ENCODE measurements at places on chromosomes 12 and 14.

DNA sequence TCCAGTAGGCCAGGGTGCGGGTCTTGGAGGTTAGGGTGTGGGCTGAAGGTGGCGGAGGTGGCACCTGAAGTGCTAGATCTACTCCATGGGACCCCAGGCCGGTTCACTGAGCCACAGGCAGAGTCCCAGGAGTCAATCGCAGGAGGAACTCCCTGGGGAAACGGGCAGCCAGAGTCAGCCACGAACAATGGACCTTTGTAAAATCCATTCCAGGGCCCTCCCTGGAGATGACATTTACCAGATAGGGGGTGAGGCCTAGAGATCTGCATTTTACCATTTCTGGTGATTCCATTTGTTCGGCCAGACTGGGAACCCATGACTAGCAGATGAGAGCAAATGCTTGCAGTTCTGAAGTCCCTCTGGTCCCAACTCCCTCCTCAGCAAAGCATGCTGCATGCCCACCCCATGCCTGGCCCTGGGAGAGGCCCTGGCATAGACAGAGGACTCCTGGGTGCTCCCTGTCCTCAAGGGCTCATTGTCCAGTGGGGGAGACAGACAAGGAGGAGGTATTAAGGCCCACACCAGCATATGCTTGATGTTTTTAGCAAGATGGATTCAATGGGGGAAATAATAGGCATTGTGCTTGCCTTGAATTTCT lies 115.5 kb downstream of the EML1 start:
- DNase-seq: no peak

- DNase-seq: no peak
Measured at GRCh38 chr14:28653521-28653920, 113.1 kb upstream of the FOXG1 start.

GRCh38 chr14:49766839-49767238 lies 1.1 kb upstream of the KLHDC2 start:
- DNase-seq: no peak

- DNase-seq: no peak
Measured at GRCh38 chr12:59603754-59604153, 7.9 kb downstream of the SLC16A7 start.

DNA sequence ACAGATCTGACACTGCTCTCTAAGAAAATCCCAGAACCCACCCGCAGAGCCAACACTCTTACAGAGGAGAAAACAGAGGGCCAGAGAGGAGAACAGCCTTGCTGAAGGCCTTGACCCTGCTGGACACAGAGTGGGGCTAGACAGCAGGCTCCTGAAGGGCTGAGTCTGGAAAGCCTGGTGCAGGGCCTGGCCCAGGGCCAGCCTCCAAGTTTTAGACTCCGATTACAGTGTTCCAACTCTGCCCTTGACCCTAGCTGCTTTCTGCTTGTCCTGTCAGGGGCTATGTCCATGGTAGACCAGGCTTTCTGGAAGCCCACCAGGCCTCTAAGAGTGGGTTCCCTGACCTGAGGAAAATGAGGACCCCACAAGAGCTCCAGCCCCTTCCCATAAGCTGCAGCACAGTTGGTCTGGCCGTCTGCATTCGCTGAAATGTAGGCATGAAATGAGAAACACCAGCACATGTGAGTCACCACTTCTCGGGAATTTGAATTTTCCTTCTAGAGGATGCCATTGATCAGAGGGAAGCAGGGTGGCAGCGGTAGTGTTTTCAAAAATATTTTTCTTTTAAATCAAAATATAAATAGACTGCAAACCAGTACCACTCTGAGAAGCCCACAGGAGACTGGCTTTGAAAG lies 154.4 kb downstream of the CALM1 start:
- DNase-seq: no peak

DNA sequence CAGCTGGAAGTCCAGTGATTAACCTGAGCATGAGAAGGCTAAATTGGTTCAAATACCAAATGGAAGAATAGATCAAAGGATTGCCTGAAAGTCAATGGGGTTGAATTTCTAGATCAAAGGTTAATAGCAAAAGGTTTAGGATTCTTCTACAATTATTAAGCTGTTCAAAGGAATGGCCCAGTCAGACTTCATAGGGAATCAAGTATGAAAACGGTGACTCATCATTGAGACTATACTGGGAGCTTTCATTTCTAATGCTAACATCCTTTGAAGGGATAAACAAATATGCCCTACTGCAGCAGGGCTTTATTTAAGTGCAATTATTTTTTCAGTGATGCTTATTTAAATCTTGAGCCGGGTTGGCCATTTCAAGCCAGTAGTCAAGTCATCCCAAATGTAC lies 152.8 kb downstream of the RIMBP2 start:
- DNase-seq: peak; percentile 14

- DNase-seq: no peak
Measured at GRCh38 chr12:11105546-11105945, 13.4 kb upstream of the TAS2R43 start.

GRCh38 chr12:96587691-96588090 lies 98.3 kb downstream of the CFAP54 start:
- DNase-seq: no peak

DNA sequence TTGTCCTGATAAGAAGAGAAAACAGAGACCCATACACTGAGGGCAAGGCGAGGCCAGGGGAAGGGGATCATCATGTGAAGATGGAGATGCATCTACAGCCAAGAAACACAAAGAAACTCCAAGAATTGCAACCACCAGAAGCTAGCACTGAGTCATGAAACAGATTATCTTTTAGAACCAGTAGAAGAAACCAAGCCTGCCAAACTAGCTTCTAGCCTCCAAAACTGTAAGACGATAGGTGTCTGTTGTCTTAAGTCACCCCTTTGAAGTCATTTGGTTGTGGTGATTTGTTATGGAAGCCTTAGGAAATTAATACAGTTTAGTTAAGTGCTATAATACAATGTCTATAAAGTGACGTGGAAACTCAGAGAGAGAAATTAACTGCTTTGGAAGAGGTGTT lies 15.4 kb downstream of the KCNC2 start:
- no peak for DNase-seq

DNA sequence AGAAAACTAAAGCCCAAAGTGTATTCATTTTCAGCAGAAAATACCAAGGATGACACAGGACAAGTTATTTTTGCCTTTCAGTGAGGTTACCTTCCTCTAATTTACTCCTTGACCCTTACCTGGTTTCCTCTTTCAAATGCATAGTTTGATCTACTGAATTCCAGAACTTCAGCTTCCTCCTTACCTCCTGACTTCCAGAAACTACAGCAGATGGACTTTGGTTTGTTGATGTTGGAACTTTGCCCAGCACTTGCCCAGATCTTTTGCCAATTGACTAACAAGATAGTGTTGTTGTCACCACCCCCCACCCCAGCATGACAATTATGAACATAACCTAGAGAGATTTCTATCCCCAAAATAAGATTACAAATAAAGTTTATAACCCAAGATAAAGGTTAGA lies 63.2 kb downstream of the NAV3 start:
- no peak for DNase-seq

GRCh38 chr12:93568091-93568490 lies 4.4 kb upstream of the SOCS2 start:
- DNase-seq: no peak

GRCh38 chr12:130879781-130880389 lies 8.0 kb downstream of the RAN start:
- no peak for DNase-seq

GRCh38 chr12:55280991-55281390 lies 15.4 kb downstream of the OR6C6 start:
- DNase-seq: no peak

DNA sequence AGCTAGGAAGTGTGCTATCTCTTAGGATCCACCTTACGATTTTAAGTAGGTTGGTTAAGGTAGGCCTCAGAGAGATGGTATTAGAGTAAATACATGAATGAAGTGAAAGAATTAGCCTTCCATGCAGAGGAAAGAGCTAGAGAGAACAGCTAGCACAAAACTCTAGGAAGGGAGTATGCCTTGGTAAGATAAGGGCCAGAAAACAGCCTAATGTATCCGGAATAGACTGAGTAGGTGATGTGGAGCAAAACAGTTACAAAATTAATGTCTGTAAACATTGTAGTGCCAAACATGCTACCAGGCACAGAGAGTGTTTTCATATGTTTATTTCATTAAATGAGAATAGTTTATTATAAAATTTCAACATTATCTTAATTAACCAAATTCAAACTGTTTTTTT lies 315.1 kb downstream of the SOX5 start:
- DNase-seq: no peak

Data from NCI-H187 treated with DMSO at 0.1 percent for 48 hours (cell line).